PC-9 (cell line): ENCODE measurements at places on chromosomes 1 and 21. TPM values are rescaled to one million over a fixed set of nuclear protein-coding genes. Genes with fewer than 3 reads are reported as not detected.

The MAN1A2 gene
- total RNA-seq = 39.8 and 50.3 TPM in 2 replicates

The KCNE1 gene
- total RNA-seq = 0.31 and 0.45 TPM in 2 replicates

The UROD gene
- total RNA-seq = 77.4 and 81.1 TPM in 2 replicates

The KLF17 gene
- total RNA-seq = not detected in 2 replicates

The TDRD10 gene
- not detected in 2 replicates for total RNA-seq

The CLCA4 gene
- not detected in 2 replicates for total RNA-seq

The ASTN1 gene
- total RNA-seq = not detected in 2 replicates

The TATDN3 gene
- 10.2 and 12.3 TPM in 2 replicates for total RNA-seq

The CD1C gene
- not detected in 2 replicates for total RNA-seq

The LCE1D gene
- not detected in 2 replicates for total RNA-seq

The PEAR1 gene
- 9.8 and 12.2 TPM in 2 replicates for total RNA-seq

The IL12RB2 gene
- total RNA-seq = not detected in 2 replicates

The RPS27 gene
- 898 and 1,409 TPM in 2 replicates for total RNA-seq

The NEXN gene
- total RNA-seq = 0.92 and 1.2 TPM in 2 replicates

The TMEM125 gene
- 55.6 and 58.0 TPM in 2 replicates for total RNA-seq

DNA sequence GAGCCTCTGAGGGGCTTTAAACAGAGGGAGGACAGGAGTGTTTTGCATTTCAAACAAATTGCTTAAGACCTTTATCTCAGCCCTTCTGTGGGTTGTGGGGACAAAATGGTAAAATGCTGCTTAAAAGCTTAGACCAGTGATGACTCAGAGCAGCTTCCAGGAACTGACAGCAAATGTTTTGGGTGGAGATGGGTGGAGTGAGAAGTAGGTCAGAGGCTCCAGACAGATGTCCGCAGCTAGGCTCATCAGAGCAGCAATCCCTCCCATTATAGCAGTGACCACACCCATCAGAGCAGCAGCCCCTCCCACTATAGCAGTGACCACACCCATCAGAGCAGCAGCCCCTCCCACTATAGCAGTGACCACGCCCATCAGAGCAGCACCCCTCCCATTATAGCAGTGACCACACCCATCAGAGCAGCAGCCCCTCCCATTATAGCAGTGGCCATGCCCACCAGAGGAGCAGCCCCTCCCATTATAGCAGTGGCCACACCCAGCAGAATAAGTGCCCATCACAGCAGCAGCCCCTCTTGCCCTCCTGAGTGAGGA is 532.2 kb downstream of the MATN1 start:
- no peak for DNase-seq

- no peak for DNase-seq
These were observed 483.3 kb upstream of the ADAMTS5 start for GRCh38 chr21:27450216-27450615.

GRCh38 chr1:104953555-104953954 is 1203.9 kb downstream of the AMY1C start:
- DNase-seq = no peak

- DNase-seq = peak; percentile 100
These were observed 32.4 kb upstream of the ATP1A1 start for GRCh38 chr1:116340506-116341231.

- DNase-seq = peak; percentile 20
These were observed 1.7 kb downstream of the S100B start for GRCh38 chr21:46603228-46603627.

GRCh38 chr1:101178688-101179491 is 57.9 kb upstream of the S1PR1 start:
- no peak for DNase-seq

GRCh38 chr1:157700305-157700704 is 264 bp downstream of the FCRL3 start:
- no peak for DNase-seq

GRCh38 chr1:94827434-94827833 is 7.3 kb downstream of the SLC44A3 start:
- DNase-seq = no peak

- no peak for DNase-seq
These were observed 243.0 kb downstream of the KAZN start for GRCh38 chr1:14841456-14841855.

- peak; percentile 81 for DNase-seq
These were observed 85.8 kb upstream of the RGS1 start for GRCh38 chr1:192489748-192490147.

DNA sequence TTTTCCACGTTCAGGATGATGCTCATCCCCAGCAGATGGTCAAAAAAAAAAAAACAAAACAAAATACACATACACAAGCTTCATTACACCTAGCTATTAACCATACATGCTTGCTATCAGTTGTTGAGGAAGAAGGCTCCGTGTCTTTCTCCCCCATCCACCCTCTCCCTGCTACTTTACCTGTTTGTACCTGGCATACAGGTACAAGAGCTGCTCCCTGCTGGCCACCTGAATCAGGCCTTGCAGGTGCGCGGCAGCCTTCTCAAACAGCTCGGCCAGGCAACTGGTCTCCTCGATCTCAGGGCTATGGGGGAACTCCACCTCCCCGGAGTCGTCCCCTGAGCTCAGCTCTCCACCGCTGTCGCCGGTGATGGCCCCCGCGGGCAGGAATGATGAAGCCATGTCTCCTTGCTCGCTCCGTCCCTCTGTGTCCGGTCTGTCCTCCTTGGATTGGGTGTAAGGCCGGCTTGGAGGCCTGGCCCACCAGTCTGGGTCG is 464 bp downstream of the ACBD6 start:
- DNase-seq = peak; percentile 66

GRCh38 chr1:180000575-180000974 is 46.0 kb downstream of the CEP350 start:
- DNase-seq = no peak

DNA sequence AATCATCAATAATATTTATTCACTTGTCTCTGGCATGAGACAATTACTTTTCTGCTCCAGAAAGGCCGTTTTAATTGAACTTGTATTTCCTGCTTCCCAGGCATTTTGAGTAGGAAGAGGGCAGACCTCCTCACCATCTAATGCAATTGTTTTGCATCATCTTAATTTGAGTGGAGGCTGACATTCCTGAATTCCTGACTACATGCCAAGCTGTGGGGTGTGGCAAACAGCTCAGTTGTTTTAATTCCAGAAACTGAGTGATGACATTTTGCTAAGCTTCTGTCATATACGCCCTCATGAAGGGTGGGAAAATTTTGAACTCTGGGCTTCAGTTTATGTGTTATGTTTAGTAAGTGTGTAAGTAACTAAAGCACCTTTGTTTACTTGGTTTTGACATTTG is 125.4 kb upstream of the USP25 start:
- peak; percentile 82 for DNase-seq

- no peak for DNase-seq
These were observed 85.4 kb upstream of the SIM2 start for GRCh38 chr21:36613554-36613953.

DNA sequence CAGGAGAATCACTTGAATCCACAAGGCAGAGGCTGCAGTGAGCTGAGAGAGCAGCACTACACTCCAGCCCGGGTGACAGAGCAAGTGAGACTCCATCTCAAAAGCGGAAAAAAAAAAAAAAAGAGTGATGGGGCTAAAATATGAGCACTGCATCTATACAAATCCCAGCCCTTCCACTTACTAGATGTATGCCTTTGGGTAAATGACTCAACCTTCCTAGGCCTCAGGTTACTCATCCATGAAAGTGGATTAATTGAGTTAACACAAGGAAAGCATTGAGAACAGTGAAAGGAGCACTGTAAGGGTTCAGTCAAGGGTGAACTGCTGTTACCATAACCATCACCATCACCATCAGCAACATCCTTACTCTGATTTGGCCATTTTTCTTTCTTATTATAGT is 226.4 kb upstream of the C8B start:
- peak; percentile 40 for DNase-seq

DNA sequence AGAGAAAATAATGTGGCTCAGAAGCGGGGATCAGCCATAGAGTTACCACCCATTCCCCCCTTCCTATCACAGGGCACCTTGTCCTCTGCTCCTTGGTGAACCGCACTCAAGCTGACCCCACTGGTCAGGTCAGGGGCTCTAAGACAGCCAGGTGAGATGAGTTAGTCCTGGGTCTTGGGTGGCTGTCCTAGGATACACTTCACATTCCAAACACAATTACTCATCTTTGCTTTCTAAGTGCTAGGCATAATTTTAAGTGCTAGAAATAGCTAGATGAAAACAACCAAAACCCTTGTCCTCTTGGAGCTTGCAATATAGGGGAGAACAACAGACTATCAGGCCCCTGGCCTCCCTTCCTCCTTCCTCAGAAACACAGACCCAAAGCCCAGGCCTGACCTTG is 7.8 kb upstream of the MUTYH start:
- DNase-seq = peak; percentile 53

DNA sequence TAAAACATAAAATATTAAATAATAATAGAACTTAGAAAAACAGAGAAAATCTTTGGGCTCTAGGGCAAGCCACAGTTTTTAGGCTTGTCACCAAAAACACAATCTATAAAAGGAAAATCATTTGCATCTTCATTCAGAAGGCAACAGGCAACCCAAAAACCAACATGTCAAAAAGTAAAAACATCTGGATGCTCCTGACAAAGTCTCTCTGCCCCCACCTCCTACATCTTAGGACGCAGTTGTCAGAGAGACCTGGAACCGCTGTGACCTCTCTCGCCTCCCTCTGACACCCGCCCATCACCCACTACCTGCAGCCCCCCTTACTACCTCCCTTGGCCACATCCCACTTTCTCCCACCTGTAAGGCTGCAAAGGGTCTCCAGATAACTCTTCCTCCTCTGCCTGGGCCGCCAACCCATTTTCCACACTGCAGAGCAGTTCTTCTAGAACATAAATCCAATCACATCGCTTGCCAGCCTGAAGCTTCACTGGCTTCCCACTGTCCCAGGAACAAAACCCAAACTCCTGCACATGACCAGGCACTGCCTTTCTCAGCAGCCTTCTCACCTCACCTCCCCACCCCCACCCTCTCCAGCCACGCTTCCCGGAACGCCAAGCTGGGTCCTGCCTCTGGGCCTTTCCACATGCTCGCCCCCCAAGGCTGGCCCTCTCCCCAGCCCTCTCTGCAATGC is 14.7 kb downstream of the PRDM15 start:
- DNase-seq = no peak

DNA sequence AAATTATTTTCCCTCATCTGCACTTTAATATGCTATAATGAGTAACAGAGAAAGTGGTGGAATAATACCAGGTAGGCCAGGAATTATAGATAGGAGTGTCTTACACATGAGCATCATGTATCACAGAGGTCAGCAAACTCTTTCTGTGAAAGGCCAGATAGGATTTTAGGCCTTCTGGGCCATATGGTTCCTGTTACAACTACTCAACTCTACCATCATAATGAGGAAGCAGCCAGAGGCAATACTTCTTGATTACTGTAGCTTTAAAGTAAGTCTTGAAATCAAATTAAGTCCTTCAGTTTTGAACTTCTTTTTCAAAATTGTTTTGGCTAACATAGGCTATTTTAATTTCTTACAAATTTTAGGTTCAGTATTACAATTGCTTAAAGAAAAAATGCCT is 32.1 kb upstream of the IGSF3 start:
- DNase-seq = no peak

- DNase-seq = peak; percentile 71
These were observed 27.2 kb downstream of the XCL1 start for GRCh38 chr1:168603501-168604110.

- no peak for DNase-seq
These were observed 2.7 kb upstream of the CDC42BPA start for GRCh38 chr1:227321035-227321434.

- no peak for DNase-seq
These were observed 26.8 kb downstream of the ALDH9A1 start for GRCh38 chr1:165671526-165671925.

- no peak for DNase-seq
These were observed 14.3 kb downstream of the RUSC1 start for GRCh38 chr1:155334962-155335361.

- no peak for DNase-seq
These were observed 26.7 kb downstream of the CCDC18 start for GRCh38 chr1:93207211-93207610.

DNA sequence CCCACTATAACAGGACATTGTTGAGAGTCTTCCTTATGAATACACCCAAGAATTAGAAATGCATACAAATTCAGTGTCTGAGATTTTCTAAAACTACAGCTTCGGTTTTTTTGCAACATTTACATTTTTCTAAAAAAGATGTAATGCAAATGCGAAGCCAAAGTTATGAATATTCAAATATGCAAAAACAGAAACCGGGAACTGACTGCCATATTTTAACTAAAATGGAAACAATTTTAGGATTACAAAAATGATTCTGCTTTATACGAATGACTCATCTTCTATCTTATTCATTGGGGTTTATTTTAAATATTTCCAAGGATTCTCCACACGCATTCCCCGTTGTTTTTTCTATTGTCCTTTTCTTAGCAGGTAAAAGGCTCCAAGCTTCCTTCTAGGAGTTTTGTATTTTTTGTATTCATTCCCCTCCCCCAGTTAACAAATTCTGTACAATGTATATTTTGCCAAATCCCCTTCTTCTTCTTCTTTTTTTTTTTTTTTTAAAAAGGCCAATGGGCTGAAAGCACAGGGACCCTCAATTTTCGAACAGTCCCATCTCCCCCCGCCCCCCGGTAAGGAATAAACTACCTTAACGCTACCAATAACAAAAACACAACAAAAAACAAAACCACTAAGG is 1.0 kb downstream of the ARPC5 start:
- no peak for DNase-seq
